ENCODE measurements at places on chromosomes 4 and X. TPM values are rescaled to one million over a fixed set of nuclear protein-coding genes. Genes with fewer than 3 reads are reported as not detected.

DNA sequence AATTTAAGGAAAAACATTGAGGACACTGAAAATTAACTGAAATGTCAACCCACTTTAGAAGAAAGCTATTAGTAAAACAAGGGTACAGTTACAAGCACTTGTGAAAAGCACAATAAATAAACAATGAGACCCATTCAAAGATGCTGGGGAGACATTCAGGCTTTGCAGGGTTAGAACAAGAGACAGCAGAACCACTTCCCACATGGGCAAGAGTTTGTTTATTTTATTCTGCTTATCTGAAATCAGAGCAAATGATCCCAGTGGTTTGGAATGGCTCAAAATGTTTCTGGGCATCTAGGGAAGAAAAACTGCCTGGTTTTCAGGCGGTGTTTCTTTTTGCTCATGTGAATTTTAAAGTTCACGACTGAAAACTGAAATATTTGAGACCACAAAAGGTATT, 42.4 kb downstream of the PPP3CA start:
- no peaks in the 10 kb centered on the region for H3K36me3 ChIP-seq
- no peak overlapping the region for H3K4me3 ChIP-seq
- no peaks in the 10 kb centered on the region for H3K27me3 ChIP-seq
- H3K27ac ChIP-seq, result no peak overlapping the region
- DNase-seq, result no peak

DNA sequence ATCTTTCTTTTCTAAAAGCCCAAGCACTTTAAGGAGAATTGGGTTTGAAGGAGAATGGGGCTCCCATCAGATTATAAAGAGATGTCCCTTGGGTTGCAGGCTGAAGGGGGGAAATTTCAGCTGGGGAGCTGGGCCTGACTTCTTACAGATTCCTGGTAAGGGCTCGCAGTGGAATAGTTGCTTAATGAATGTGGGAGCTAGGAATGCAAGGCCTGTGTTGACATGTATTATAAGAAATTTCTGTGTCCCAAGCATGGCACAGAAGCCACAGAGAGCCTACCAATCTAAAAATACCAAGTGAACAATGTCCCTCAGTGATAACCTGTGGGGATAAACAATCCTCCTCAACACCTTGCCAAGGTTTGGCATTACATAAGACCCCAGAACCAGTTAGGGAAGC, 39.3 kb upstream of the WNK3 start:
- no peaks in the 10 kb centered on the region for H3K27me3 ChIP-seq
- no peaks in the 10 kb centered on the region for H3K36me3 ChIP-seq
- no peak overlapping the region for H3K27ac ChIP-seq
- no peak for DNase-seq
- H3K4me3 ChIP-seq, result no peak overlapping the region

The NRK gene
- total RNA-seq, result not detected

The BTK gene
- 0.15 TPM for total RNA-seq

GRCh38 chr4:125550769-125551168, 236.0 kb downstream of the FAT4 start:
- DNase-seq, result no peak
- H3K4me3 ChIP-seq, result no peak overlapping the region
- no peaks in the 10 kb centered on the region for H3K4me1 ChIP-seq
- H3K27ac ChIP-seq, result no peak overlapping the region

GRCh38 chrX:47373198-47373597, 2.8 kb downstream of the ZNF157 start:
- H3K4me1 ChIP-seq, result no peaks in the 10 kb centered on the region
- H3K36me3 ChIP-seq, result no peaks in the 10 kb centered on the region
- no peaks in the 10 kb centered on the region for H3K27me3 ChIP-seq

- no peak for DNase-seq
- H3K36me3 ChIP-seq, result no peaks in the 10 kb centered on the region
- no peak overlapping the region for H3K4me3 ChIP-seq
- H3K27ac ChIP-seq, result no peak overlapping the region
- peaks cover 13% of the 10 kb centered on the region for H3K4me1 ChIP-seq
Measured at GRCh38 chr4:8571702-8572685, 8.2 kb upstream of the GPR78 start.

DNA sequence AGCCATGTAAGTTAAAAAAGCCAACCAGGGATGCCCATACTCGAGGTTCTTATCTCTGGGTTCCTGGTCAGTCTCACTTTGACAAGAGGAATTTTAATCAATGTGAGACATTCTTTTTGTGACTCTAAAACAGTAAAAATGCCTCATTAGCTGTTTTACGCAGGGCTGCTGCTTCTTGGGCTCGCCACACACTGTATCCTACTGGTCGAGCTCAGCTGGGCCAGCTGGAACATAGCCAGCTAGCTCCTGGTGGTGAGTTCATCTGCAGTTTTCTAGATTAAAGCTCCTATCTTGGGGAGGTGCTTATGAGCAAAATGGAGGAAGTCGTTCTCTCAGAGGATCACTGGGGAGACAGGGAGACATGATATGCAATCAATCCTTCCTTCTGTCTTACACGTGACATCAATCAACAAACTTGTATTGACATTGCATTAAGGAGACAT, 55.9 kb upstream of the LEF1 start:
- DNase-seq, result no peak
- H3K4me1 ChIP-seq, result no peaks in the 10 kb centered on the region

- H3K27ac ChIP-seq, result no peak overlapping the region
- H3K36me3 ChIP-seq, result no peaks in the 10 kb centered on the region
- no peaks in the 10 kb centered on the region for H3K27me3 ChIP-seq
- H3K4me1 ChIP-seq, result no peaks in the 10 kb centered on the region
- H3K4me3 ChIP-seq, result no peak overlapping the region
Measured at GRCh38 chr4:137923494-137923893, 318.7 kb downstream of the SLC7A11 start.

GRCh38 chr4:190020790-190021717, 6.0 kb downstream of the FRG2 start:
- no peak overlapping the region for H3K27ac ChIP-seq
- H3K27me3 ChIP-seq, result peaks cover 5% of the 10 kb centered on the region
- H3K36me3 ChIP-seq, result no peaks in the 10 kb centered on the region

DNA sequence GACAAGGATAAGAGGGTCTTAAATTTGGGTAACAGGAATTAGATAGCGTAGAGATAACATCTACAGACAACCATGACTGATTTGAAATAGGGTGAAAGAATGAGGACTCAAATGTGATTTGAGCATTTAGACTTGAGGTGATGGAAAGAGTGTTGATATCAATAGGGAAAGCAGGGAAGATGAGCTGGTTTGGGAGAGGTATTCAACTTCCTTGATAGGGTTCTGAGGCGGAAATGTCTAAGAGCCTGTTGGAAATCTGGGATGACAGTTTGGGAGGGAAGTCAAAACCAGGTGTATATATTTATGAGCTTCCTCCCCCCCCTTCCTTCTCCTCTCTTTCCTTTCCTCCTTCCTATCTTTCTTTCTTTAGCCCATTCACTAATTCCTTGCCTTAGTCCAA, 36.5 kb downstream of the KLHL15 start:
- H3K27me3 ChIP-seq, result no peaks in the 10 kb centered on the region
- no peaks in the 10 kb centered on the region for H3K36me3 ChIP-seq
- no peaks in the 10 kb centered on the region for H3K4me1 ChIP-seq
- no peak overlapping the region for H3K27ac ChIP-seq
- H3K4me3 ChIP-seq, result no peak overlapping the region

DNA sequence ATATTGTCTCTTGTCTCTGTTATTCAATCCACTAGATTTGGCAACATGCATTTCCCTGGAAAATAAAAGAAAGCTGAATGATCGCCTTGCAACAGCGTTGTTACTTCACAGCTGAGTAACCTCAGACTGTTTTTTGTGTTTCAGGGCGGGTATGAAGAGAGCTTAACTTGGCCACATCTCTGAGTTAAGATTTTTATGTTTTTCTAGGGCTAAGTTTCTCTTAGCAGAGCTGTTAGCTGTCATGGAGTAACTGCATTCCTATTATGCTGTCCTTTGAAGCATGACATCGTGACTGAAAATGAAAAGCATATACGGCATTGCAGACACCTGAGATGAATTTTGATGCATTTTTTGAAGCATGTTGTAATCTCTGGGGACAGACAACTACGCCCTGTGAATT, 1798.9 kb downstream of the PCDH7 start:
- no peaks in the 10 kb centered on the region for H3K4me1 ChIP-seq
- H3K27me3 ChIP-seq, result no peaks in the 10 kb centered on the region
- H3K27ac ChIP-seq, result no peak overlapping the region
- no peak overlapping the region for H3K4me3 ChIP-seq
- no peaks in the 10 kb centered on the region for H3K36me3 ChIP-seq

GRCh38 chr4:7140692-7141069, 51.7 kb upstream of the SORCS2 start:
- no peak overlapping the region for H3K4me3 ChIP-seq
- no peak overlapping the region for H3K27ac ChIP-seq
- DNase-seq, result no peak
- no peaks in the 10 kb centered on the region for H3K27me3 ChIP-seq
- H3K4me1 ChIP-seq, result no peaks in the 10 kb centered on the region

DNA sequence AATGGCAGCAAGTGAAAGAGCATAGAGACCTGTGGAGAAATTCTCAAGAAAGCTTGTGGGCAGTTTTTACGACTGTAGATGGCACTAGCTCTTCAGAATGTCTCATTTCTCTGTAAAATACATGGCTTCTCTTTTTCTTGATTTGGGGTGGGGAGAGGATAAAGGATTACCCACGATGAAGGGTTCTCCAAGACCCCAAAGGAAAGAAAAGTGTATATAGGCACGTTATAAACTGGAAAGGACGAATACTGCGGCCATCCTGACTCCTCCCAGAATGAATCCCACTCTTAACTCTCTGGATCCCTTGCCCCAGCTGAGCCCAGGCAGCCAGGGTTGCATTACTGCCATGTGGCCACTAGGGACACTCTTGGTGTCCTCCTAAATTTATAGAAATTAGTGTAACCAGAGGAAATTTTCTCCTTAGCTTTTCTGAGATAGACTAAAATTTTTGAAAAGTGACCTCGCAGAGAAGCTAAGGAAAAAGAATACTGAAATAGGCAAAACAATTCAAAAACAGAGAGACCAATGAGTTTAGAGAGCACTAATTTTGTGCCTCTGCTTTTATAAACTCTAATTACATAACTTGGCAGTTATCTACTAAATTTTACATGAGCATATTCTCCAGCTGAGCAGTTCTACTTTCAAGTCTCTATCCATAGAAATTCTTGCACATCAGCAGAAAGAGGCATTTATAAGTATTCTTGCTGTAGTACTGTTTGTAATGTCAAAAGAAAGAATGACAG, 37.8 kb upstream of the PCDH19 start:
- DNase-seq, result no peak
- H3K4me1 ChIP-seq, result no peaks in the 10 kb centered on the region
- H3K36me3 ChIP-seq, result no peaks in the 10 kb centered on the region
- H3K4me3 ChIP-seq, result no peak overlapping the region

The FAM184B gene
- total RNA-seq, result 0.19 TPM

DNA sequence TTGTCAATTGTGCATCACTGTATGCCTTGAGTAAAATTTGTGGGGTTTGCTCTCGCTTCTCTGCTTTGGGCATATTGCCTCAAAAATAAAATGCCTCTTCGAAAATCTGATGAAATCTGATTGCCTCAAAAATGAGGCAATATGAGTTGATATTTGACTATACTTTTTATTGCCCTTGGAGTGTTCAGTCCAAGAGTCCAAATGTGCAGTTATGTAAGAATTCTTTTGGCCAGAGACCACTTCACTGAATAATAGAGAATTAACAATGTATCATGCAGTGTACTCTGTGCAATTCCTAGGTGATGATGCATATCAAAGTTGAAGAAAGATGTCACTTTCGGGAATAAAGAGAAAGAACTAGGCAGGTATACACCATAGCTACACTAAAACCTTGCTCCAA, 8.6 kb downstream of the MAOA start:
- H3K27ac ChIP-seq, result peak overlapping the region; percentile 36
- peaks cover 64% of the 10 kb centered on the region for H3K4me1 ChIP-seq
- no peak for DNase-seq
- H3K27me3 ChIP-seq, result no peaks in the 10 kb centered on the region
- no peaks in the 10 kb centered on the region for H3K36me3 ChIP-seq
- H3K4me3 ChIP-seq, result no peak overlapping the region

- DNase-seq, result no peak
- no peaks in the 10 kb centered on the region for H3K36me3 ChIP-seq
- no peak overlapping the region for H3K4me3 ChIP-seq
- H3K4me1 ChIP-seq, result no peaks in the 10 kb centered on the region
Measured at GRCh38 chrX:117397844-117398243, 718.8 kb downstream of the KLHL13 start.

DNA sequence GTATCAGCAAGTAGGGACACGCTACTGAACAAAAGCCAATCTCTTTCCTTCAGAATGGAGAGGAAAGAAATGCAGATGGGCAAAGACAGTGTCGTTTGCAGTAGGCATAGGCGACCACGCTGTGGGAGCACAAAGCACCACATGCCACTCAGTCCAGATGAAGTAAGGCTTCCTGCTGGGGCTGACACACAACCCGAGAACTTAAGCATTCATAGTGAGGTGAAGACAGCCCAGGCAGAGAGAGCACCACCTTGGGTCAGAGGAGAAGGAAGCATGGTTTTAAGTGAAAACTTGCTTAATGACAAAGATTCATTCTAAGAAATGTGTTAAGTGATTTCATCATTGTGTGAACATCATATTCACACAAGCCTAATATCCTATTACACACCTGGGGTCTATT, 238.8 kb downstream of the MGST2 start:
- no peak for DNase-seq
- H3K36me3 ChIP-seq, result no peaks in the 10 kb centered on the region
- H3K27me3 ChIP-seq, result no peaks in the 10 kb centered on the region
- peaks cover 42% of the 10 kb centered on the region for H3K4me1 ChIP-seq

DNA sequence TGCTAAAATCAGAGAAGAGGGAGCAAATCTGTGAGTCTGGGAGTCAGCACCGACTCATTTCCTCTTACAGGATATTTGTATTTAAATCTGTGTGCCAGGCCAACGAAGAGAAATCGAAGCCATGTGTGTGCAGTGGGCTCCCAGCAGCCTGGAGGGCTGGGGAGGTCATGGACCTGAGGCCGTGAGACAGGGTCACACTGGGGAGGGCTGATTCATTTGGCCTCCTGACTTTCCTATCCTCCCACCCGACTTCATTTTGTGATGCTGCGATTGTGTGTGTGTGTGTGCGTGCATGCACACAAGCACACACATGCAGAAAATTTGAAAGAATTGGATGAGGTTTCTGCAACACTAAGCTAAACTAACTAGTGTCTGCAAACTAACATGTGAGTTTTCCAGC, 48.7 kb upstream of the STX18 start:
- no peaks in the 10 kb centered on the region for H3K4me1 ChIP-seq
- H3K36me3 ChIP-seq, result no peaks in the 10 kb centered on the region
- H3K27me3 ChIP-seq, result no peaks in the 10 kb centered on the region
- no peak for DNase-seq
- H3K27ac ChIP-seq, result no peak overlapping the region

DNA sequence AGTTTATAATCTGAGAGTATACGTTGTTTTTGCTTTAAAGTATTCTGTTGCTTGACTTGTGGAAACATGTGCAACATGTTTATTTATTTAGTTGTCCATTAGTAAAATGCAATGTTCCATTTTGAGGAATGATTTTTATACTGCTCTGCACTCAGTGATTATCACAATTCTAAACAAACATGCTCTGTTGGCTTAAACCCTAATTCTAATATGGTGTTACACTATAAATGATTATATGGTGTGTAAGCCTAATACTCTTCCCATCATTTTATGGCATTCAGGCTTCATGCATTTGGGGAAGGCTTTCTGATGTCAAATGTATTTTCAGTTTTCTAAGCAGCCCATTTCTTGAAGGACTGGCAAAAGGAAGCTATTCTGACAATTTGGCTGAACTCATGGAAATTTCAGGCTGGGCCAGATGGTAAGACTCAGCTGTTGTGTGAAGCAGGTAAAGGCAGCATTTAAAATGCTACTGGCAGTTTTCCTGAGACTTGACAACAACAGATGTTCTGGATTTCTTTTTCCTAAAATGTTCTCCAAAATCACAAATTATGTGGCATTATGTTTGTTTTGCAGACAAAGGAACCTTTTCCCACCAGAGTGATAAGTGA, 336.7 kb upstream of the GNPDA2 start:
- H3K27ac ChIP-seq, result no peak overlapping the region
- H3K27me3 ChIP-seq, result no peaks in the 10 kb centered on the region
- H3K4me1 ChIP-seq, result no peaks in the 10 kb centered on the region
- DNase-seq, result no peak
- H3K4me3 ChIP-seq, result no peak overlapping the region

The LNX1 gene
- total RNA-seq, result 41.0 TPM
